ENCODE measurements at places on chromosomes 13 and 19.

GRCh38 chr13:72462166-72462565 lies 265.3 kb downstream of the MZT1 start:
- DNase-seq: no peak

DNA sequence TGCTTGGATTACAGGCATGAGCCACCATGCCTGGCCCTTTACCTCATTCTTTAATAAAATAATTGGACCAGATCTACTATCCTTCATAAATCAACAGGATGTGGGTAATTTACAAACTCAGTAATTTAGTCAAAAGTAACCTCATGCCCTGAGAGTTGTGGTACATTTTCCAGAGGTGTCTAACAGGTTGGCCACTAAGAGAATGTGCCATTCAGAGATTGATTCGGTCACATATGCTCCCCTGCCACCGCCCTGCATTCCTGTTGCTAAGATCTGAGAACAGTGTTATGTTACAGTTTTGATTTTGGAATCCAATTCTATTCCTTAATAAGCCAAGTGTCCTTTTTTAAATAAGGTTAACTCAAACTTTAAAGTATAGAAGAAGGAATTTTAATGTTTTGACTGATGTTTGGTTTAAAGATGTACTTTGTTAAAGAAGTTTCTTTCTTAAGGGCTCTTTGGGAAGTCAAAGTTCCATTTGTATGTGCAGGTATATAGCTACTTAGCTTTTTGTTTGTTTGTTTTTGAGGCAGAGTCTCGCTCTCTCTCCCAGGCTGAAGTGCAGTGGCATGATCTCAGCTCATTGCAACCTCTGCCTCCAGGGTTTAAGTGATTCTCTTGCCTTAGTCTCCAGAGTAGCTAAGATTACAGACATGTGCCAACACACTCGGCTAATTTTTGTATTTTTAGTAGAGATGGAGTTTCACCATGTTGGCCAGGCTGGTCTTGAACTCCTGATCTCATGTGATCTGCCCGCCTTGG lies 29.2 kb downstream of the PHF11 start:
- no peak for DNase-seq

- no peak for DNase-seq
Observed at GRCh38 chr13:113798200-113798811, 39.3 kb downstream of the TMEM255B start.

- no peak for DNase-seq
Observed at GRCh38 chr19:799076-799881, 2.0 kb downstream of the PTBP1 start.

DNA sequence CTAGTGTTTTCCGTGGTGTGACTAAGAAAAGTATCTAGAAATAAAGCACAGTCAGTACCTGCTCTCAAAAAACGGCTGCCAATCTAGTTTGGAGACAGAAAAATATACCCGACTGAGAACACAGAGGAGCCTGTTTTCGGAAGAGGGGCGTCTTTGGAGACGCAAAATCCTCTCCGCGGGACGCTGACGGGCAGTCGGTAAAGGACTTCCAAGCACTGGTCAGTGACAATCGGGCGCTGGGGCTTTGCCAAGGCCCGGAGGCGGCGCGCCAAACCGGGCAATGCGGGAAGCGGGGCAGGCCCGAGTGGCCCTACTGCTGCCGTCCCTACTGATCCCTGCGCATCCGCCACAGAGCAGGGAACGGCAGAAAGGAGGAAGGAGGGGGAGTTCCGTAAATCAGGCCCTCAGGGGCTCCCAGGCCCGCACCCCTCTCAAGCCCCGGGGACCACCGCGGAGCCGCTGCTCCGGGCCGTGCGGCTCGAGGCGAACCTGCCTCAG lies 588 bp upstream of the DPY19L3 start:
- peak; percentile 94 for DNase-seq

GRCh38 chr13:83503424-83503823 lies 378.9 kb downstream of the SLITRK1 start:
- DNase-seq: no peak

All from upper lobe of left lung (tissue), 6 donors.